Fibroblast of lung (primary cell): ENCODE measurements at places on chromosomes 7 and 10. TPM values are rescaled to one million over a fixed set of nuclear protein-coding genes. Genes with fewer than 3 reads are reported as not detected.
A peak's percentile ranks its signal among the peaks of the same experiment; 100 is the strongest.

DNA sequence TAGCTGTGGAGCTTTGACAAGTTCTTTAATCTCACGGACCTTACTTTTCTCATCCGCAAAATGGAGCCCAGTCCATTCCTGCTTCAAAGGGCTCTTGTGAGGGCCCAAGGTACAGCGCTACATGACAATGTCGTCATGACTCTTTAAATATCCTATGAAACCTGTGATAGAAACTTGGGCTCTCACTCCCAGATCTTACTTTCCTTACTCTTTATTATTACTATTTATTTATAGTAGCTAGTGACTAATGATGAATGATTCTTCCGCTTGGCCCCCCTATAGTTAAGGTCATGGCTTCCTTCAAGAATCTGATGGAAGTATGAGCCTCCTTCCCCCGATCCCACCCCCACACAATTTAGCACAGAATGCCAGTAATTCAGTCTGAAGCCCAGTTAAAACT lies 41.9 kb downstream of the RBM20 start:
- no peak overlapping the region for H3K27ac ChIP-seq
- DNase-seq, result peak; percentile 67
- no peaks in the 10 kb centered on the region for H3K27me3 ChIP-seq
- H3K36me3 ChIP-seq, result no peaks in the 10 kb centered on the region
- no peak overlapping the region for H3K4me3 ChIP-seq
- peaks cover 2% of the 10 kb centered on the region for H3K4me1 ChIP-seq

DNA sequence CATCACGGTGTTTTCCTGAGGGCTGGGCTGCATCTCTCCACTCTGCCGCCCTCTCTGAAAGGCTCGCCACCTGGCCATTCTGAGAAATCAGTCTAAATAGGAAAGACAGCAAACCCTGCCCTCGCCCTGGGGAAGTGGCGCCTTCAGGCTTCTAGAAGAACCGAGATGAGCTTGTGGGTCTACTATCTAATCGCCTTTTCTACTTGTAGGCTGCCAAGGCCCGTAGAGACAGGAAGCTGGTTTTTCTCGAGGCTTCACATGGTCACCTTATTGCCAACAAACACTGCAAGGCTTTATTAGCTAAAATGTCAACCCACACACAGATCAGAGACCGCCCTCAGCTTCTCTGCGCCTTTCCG lies 21.4 kb downstream of the LAT2 start:
- no peak overlapping the region for H3K4me3 ChIP-seq
- peaks cover 6% of the 10 kb centered on the region for H3K36me3 ChIP-seq
- no peak for DNase-seq
- H3K27me3 ChIP-seq, result no peaks in the 10 kb centered on the region
- peaks cover 7% of the 10 kb centered on the region for H3K4me1 ChIP-seq

DNA sequence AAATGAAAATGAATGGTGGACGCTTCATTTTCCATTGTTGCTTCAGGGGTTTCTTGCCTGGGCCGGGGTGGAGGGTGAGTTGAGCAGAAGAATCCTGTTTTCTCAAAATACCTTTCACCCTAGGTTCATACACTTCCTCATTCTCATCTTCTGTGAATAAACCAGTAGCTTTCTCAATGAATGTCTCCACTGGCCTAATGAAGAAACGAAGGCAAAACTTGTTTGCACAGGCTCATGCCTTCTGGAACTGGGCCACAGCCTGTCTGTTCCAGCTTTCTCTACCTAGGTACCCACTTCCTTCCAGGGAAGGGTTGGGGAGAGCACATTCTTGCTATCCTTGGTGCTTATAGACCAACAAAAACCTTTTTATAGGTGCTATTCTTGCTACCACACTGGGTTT lies 21.3 kb downstream of the STMP1 start:
- H3K36me3 ChIP-seq, result peaks cover 8% of the 10 kb centered on the region
- no peak overlapping the region for H3K4me3 ChIP-seq
- no peaks in the 10 kb centered on the region for H3K27me3 ChIP-seq
- H3K4me1 ChIP-seq, result peaks cover 15% of the 10 kb centered on the region
- no peak for DNase-seq

MUC12 gene
- polyA plus RNA-seq, result 0.95 and 1.6 TPM in 2 replicates

TMEM196 gene
- polyA plus RNA-seq, result not detected in 2 replicates

SLC13A4 gene
- polyA plus RNA-seq, result 0.32 and 2.3 TPM in 2 replicates

IL15RA gene
- polyA plus RNA-seq, result 5.9 and 8.4 TPM in 2 replicates

DNA sequence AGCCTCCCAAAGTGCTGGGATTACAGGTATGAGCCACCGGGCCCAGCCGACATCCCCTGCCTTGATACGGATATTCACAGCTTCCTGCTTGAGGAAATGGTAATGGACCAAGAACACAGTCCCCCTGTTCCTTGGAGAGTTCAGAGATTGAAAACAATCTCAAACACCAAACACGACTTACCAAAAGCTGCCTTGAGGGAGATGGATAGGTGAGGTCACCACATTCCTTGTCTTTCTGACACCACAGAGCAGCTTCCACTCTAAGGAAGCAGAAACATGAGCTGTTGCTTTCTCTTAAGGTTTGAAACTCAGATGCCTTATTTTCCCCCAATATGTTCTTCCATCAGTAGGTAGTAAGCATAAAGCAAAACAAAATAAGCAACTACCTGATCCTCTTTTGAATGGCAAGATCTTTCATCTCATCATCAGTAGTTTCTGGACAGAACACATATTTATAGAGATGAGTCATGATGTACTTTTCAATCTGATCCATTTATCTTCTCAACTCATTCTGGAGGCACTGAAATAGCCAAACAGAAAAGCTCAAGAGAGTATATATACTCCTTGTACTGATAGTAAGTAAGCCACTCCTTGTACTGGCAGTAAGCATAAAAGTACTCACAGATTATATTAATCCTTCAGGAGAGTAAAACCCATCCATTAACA lies 199.1 kb upstream of the KCTD7 start:
- H3K27ac ChIP-seq, result no peak overlapping the region
- no peaks in the 10 kb centered on the region for H3K36me3 ChIP-seq
- H3K27me3 ChIP-seq, result no peaks in the 10 kb centered on the region
- no peaks in the 10 kb centered on the region for H3K4me1 ChIP-seq

DNA sequence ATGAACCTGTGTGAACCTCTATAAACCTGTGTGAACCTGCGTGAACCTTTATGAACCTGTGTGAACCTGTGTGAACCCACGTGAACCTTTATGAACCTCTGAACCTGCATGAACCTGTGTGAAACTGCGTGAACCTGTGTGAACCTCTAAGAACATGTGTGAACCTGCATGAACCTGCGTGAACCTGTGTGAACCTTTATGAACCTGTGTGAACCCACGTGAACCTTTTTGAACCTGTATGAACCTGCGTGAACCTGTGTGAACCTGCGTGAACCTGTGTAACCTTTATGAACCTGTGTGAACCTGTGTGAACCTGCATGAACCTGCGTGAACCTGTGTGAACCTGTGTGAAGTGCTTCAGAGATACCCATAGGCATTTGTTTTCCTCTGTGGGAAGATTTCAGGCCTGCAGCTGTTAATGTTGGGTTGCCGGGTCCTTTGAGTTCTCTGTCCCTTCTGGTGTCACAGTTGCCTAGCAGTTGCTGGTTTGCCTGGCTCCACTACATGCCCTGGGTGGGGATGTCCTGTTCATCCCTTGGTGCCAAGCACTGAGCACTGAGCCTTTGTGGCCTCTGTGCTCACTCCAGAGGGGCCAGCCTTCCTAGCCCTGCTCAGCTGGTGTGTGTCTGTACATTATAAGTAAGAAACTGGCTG lies 97.9 kb downstream of the DOCK1 start:
- peaks cover 20% of the 10 kb centered on the region for H3K36me3 ChIP-seq
- H3K4me1 ChIP-seq, result no peaks in the 10 kb centered on the region
- no peaks in the 10 kb centered on the region for H3K27me3 ChIP-seq

MYH16 gene
- polyA plus RNA-seq, result not detected in 2 replicates

DNA sequence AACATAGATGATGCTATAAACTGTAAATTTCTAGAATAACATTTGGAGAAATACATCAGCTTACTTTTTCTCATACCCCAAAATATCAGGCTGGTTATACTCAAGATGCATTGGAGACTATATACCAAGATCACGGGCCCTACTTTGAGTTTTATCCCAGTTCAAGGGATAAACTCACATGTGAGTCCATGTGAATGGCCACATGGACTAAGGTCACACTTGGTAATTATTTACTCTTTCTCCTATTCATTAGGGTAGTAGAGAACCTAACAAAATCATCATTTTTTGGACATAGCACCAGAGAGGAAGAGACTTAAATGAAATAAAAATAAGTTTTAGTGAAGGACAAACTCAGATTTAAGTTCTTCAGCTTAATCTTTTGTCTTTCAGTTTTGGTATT lies 93.1 kb upstream of the GATAD1 start:
- H3K4me1 ChIP-seq, result no peaks in the 10 kb centered on the region
- no peak overlapping the region for H3K27ac ChIP-seq
- H3K36me3 ChIP-seq, result no peaks in the 10 kb centered on the region

GRCh38 chr10:48307711-48308018 lies 1.2 kb downstream of the MAPK8 start:
- H3K4me3 ChIP-seq, result peak overlapping the region; percentile 83
- DNase-seq, result no peak
- H3K27ac ChIP-seq, result peak overlapping the region; percentile 85

CELF2 gene
- polyA plus RNA-seq, result 16.9 and 43.3 TPM in 2 replicates

DNA sequence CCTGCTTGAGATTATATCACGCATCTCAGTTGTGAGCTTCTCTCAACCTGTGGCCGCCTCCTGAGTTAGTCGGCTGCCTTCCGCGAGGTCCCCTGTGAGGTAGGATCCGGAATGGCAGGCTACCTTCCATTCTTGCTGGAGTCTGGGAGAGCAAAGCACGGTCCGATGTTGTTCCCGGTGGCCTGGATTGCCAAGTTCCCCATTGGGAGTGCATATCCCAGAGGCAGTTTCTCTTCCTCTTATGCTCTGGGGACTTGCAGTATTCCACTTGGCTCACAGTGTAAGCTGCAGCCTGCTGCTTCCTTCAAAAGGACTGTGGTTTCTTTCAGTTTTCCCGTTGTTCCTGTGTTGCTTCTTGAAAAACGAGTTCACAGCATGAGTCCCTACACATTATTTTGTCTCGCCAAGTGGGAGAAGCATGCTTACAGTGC lies 225.4 kb upstream of the ZWINT start:
- no peak overlapping the region for H3K4me3 ChIP-seq
- H3K27ac ChIP-seq, result no peak overlapping the region
- no peaks in the 10 kb centered on the region for H3K27me3 ChIP-seq
- no peaks in the 10 kb centered on the region for H3K36me3 ChIP-seq
- no peaks in the 10 kb centered on the region for H3K4me1 ChIP-seq
- no peak for DNase-seq

- peak overlapping the region; percentile 27 for H3K27ac ChIP-seq
- no peaks in the 10 kb centered on the region for H3K36me3 ChIP-seq
- no peaks in the 10 kb centered on the region for H3K27me3 ChIP-seq
- no peak for DNase-seq
Measured at GRCh38 chr7:99128076-99128950, 15.6 kb downstream of the SMURF1 start.

GRCh38 chr10:29804025-29804852 lies 169.5 kb upstream of the SVIL start:
- DNase-seq, result peak; percentile 92
- no peaks in the 10 kb centered on the region for H3K27me3 ChIP-seq
- peak overlapping the region; percentile 78 for H3K27ac ChIP-seq
- H3K4me1 ChIP-seq, result peaks cover 35% of the 10 kb centered on the region
- no peak overlapping the region for H3K4me3 ChIP-seq
- H3K36me3 ChIP-seq, result no peaks in the 10 kb centered on the region

LBX1 gene
- polyA plus RNA-seq, result 0.01 TPM in 1 of 2 replicates, not detected in the other

C10orf105 gene
- polyA plus RNA-seq, result 0.02 and 0.14 TPM in 2 replicates

DNA sequence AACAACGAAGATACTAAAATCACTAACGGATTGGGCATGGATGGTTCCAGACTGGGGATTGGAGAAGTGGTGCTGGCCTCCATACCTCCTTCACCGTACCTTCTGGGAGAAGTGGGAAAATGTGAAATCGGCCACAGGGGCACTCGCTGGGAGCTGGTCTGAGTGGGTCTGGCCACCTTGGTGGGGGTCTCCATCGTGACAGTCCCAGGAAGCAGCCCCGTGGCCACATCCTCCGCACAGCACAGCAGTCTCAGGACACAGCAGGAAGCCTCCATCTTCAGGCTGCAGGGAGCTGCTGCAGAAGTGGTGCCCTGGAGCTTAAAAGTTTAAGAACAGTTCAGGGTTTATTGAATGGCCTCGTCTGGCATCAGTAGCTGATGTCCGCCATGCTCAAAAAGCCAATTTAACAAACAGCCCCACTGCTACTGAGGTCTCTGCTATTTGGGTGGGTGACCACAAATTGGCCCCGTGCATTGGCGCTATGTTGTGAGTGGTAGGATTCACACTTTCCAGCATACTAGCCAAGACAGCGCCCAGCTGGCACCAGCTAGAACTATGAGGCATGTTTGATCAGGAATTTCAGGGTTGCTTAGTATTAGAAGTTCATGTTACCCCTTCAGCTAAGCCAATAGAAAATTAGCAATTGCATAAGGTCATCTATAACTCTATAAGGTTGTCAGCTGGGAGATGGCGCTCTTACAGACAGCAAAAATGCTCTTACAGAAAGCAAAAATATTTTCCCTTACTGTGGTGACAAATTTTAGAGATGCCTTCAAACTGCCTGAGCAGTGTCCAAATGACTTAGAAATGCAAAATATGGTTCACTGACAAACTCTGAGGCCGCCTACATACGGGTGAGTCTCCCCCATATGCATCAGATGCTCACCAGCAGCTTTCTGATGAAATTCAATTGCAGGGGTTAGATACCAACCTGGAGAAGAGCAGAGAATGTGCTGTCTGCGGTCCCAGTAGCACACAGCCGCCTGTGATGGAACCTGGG lies 17.0 kb downstream of the PKD1L1 start:
- H3K36me3 ChIP-seq, result no peaks in the 10 kb centered on the region
- DNase-seq, result no peak
- H3K27ac ChIP-seq, result no peak overlapping the region
- no peaks in the 10 kb centered on the region for H3K4me1 ChIP-seq
- no peak overlapping the region for H3K4me3 ChIP-seq

DNA sequence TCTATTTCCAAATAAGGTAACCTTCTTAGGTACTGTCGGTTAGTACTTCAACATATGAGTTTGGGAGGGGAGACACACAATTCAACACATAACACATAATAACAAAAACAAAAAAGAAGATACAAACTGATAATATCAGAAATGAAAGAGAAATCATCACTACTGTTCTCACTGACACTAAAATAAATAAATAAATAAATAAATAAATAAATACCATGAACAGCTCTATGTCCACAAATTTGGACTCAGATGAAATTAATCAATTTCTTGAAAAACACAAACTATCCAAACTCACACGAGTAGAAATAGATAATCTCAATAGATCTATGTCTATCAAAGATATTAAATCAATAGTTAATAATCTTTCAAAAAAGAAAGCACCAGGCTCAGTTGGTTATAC lies 24.5 kb upstream of the SAMD9L start:
- H3K36me3 ChIP-seq, result no peaks in the 10 kb centered on the region
- DNase-seq, result no peak
- H3K4me1 ChIP-seq, result no peaks in the 10 kb centered on the region
- no peak overlapping the region for H3K27ac ChIP-seq

- no peak overlapping the region for H3K27ac ChIP-seq
- peak; percentile 93 for DNase-seq
- peaks cover 2% of the 10 kb centered on the region for H3K4me1 ChIP-seq
- H3K27me3 ChIP-seq, result no peaks in the 10 kb centered on the region
- peaks cover 17% of the 10 kb centered on the region for H3K36me3 ChIP-seq
Measured at GRCh38 chr7:76069238-76069638, 21.3 kb downstream of the MDH2 start.
